ENCODE measurements at places on chromosomes 11 and 22.

- no peak for DNase-seq
Measured at GRCh38 chr11:119377961-119378667, 3.4 kb downstream of the USP2 start.

GRCh38 chr11:129937592-129938238 lies 42.3 kb upstream of the NFRKB start:
- DNase-seq, result no peak

DNA sequence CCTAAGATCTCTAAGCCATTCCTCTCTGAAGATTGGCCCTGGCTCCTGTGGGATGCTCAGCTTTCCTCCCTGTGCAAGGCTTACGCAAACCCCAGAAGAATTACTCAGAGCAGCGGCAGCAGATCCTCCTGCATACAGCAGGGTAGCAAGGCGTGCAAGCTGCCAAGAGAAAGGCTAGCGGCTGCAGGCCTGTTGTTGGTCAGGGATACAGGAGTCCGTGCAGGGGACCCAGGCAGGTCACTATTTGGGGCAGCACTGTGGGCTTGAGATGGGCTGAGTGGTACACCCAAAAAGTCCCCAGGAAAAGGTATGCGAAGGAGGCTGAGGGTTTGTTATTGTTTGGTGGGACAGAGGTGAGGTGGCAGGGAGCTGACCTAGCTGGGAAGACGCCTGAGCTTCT lies 1.5 kb downstream of the GLB1L2 start:
- DNase-seq, result peak; percentile 29

DNA sequence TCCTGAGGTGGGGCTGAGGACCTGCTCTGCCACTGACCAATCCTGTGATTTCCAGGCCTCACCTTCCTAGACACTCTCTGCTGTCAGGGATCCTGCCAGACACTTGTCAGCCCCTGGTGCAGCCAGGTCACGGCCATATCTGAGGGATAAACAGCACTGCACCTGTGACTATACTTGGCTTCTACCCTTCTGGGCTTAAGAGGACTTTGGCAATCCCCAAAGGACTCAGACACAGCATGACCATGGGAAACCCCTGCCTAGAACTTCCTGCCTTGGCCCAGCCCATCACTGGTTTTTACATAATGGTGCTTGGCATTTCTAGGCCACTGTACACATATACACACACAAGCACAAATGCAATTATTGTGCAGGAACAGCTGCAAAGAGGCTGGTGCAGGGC lies 11.6 kb upstream of the OLFML1 start:
- DNase-seq, result no peak

DNA sequence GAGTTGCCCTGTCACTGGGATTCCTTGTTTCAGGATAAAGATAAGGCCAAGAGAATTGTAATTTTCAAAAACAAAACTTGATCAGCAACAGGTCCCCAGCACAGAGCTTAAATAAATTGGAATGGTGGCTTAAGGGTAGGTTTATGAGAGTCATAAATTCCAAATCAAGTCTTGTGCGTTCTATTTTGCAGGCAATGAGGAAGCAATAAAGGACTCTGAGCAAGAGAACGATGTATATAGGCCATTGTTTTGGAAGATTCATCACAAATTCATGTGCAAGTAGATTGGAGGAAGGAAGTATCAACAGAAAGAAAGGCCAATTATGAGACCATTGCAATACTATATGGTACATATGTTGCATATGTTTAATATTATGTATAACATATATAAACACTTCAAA lies 65.7 kb upstream of the PGR start:
- no peak for DNase-seq

GRCh38 chr11:28009388-28009787 lies 98.6 kb downstream of the KIF18A start:
- DNase-seq, result peak; percentile 78

GRCh38 chr22:48926136-48926535 lies 901.5 kb downstream of the BRD1 start:
- DNase-seq, result no peak

DNA sequence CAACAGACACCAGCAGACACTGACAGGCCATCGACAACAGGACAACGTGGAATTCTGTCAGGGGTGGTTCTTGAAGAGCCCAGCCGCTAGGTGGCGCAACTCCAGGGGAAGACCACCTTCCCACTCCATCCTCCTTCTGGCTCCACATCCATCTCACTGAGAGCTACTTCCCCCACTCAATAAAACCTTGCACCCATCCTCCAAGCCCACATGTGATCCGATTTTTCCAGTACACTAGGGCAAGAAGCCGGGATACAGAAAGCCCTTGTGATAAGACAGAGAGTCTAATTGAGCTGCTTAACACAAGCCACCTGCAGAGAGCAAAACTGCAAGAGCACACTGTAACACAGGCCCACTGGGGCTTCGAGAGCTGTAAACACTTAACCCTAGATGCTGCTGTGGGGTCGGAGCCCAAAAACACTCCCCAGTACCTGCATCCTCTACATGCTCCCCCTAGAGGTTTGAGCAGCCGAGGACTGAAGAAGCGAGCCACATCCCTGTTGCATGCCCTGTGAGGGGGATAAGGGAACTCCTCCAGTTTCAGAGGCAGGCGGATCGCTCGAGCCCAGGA lies 11.5 kb upstream of the RAB39A start:
- DNase-seq, result peak; percentile 10

DNA sequence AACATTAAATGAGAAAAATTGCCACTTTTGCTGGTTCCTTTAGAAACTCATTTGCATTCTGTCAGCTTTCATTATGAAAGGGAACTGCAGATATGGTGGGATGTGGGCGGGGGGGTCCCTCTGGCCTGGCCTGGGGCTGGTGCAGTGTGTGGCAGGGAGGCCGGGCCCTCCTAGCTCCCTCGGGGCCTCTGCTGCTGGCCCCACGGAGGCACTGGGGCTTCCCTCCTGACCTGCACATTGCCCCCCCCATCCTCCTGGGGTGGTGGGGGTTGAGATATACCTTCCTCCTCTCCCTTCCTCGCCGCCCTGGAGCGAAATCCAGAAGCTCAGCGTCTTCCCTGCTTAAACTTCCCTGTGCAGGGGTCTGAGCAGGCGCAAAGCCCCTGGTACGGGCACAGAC lies 1005.9 kb downstream of the BRD1 start:
- DNase-seq, result no peak

DNA sequence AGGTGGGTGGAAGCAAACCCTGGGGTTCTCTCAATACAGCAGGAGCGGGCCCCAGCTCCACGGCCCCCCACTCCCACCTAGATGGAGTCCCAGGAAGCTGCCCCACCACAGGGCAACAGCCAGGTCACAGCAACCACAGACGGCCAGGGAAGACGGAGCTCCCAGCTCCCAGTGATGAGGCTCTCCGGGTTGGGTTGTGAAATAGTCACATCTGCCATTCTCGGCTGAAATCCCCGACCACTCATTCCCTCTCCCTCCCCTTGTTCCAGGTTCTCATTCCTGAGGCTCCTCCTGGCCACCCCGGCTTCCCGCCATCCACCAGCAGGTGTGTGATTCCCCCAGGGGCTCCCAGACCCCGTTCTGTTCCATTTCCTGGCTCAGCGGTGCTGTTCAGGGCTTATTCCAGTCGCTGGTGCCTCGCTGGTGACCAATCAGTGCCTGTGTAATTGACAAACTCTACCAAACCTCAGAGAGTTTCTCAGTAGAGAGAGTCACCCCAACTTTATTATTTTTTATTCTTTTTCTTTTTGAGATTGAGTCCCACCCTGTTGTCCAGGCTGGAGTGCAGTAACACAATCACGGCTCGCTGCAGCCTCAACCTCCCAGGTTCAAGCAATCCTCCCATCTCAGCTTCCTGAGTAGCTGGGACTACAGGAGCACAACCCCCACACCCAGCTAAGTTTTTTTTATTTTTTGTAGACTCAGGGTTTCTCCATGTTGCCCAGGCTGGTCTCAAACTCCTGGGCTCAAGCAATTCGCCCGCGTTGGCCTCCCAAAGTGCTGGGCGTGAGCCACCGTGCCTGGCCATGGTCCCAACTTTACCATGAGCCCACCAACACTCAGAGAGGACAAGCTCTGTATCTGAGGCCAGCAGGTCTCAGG lies 63.2 kb downstream of the SHANK2 start:
- DNase-seq, result no peak

DNA sequence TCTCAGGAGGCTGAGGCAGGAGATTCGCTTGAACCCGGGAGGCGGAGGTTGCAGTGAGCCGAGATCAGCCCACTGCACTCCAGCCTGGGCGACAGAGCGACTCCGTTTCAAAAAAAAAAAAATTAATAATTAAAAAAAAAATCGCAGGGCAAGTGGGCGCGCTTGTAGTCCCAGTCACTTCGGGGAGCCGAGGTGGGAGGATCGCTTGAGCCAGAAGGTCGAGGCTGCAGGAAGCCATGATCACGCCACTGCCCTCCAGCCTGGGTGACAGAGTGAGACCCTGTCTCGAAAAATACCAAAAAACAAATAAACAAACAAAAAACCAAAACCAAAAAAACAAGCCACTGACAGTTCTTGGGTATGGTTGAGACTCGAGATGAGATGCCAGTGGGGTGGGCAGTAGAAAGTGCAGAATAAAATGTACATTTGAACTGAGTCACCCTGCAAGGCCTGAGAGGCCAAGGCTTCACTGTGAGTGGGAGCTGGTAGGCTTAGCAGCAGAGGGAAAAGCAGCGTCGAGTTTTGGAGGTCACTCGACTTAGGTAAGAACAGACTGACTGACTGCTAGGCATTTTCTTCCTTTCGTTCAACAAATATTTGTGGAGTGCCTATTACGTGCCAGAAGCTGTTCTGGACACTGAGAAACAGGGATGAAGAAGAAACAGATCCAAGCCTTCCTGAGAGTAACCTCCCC lies 635 bp upstream of the LDHA start:
- no peak for DNase-seq

All from foreskin fibroblast (primary cell).